Natural killer cell treated with Interleukin-12 subunit alpha and Interleukin-12 subunit beta and Interleukin-15 and Interleukin-18, amount 100 ng/mL, for 72 hours (primary cell): ENCODE measurements at places on chromosomes 1 and 21. TPM values are rescaled to one million over a fixed set of nuclear protein-coding genes. Genes with fewer than 3 reads are reported as not detected.

MX1 gene
- 19.2 TPM for total RNA-seq

NCMAP gene
- not detected for total RNA-seq

OR2T35 gene
- not detected for total RNA-seq

FTCD gene
- not detected for total RNA-seq

- H3K36me3 ChIP-seq = no peaks in the 10 kb centered on the region
- H3K4me3 ChIP-seq = no peak overlapping the region
- H3K4me1 ChIP-seq = no peaks in the 10 kb centered on the region
- no peak overlapping the region for H3K27ac ChIP-seq
Observed at GRCh38 chr1:64006276-64007051, 197.0 kb upstream of the UBE2U start.

DNA sequence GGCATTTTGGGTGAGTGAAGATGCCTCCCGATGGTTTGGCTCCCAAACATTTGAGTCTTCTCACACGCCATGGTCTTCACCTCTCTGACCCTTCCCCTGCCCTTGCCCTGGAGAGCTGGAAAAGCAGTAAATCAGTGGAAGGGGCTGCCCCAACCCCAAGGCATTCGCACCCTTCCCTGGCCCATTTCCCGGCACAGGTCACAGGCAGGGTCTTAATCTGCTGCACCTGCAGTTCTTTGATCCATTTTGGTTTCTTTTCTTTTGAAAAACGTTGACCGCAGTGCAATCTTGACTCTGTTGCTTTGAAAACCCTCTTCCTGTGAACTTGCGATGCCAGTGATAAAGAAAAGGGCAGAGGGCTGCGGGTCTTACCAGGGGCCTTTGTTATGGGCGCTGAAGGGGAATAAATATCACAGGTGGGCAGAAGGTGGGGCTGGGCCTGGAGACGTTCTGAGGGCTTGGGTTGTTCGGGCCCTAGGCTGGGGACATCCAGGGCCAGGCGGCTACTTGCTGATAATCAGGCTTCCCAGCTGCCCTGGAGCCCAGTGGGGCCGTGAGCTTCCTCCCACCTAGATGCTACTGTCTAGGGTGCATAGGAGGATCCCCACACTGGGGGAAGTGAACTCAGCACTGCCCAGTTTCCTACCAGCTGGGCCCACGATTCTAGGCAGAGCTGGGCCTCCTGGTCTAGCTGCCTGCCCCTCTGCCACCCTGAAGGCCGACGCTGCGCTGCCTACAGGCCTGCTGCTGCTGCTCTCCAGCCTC, 38.6 kb upstream of the EPS8L3 start:
- peaks cover 42% of the 10 kb centered on the region for H3K4me1 ChIP-seq
- DNase-seq = no peak
- H3K27me3 ChIP-seq = no peaks in the 10 kb centered on the region
- peak overlapping the region; percentile 66 for H3K4me3 ChIP-seq

GRCh38 chr1:29379443-29380073, 143.2 kb downstream of the PTPRU start:
- H3K4me1 ChIP-seq = no peaks in the 10 kb centered on the region
- no peak overlapping the region for H3K4me3 ChIP-seq
- H3K27ac ChIP-seq = no peak overlapping the region

- no peaks in the 10 kb centered on the region for H3K36me3 ChIP-seq
- H3K27me3 ChIP-seq = peaks cover 5% of the 10 kb centered on the region
- no peaks in the 10 kb centered on the region for H3K4me1 ChIP-seq
- no peak overlapping the region for H3K4me3 ChIP-seq
Observed at GRCh38 chr1:213452501-213452900, 401.5 kb downstream of the RPS6KC1 start.

DNA sequence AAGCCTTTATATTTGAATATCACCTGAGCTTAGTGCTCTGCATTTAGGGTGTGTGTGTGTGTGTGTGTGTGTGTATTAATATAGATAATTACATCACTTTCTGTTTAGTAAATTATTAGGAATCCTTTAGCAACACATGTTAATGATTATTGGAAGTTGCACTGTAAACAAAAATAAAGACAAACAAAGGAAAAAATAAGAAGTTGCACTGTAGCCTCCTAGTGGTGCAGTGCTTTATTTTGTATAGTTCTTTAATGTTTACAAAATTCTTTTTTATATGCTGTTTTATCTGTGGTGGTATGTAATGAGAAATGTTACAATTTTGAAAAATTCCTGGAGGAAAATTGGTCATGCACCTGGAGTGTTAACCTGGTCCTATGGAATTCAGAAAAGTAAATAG, 69.2 kb downstream of the UBE4B start:
- no peaks in the 10 kb centered on the region for H3K27me3 ChIP-seq
- no peak overlapping the region for H3K4me3 ChIP-seq
- no peak for DNase-seq
- no peak overlapping the region for H3K27ac ChIP-seq
- H3K4me1 ChIP-seq = no peaks in the 10 kb centered on the region

DNA sequence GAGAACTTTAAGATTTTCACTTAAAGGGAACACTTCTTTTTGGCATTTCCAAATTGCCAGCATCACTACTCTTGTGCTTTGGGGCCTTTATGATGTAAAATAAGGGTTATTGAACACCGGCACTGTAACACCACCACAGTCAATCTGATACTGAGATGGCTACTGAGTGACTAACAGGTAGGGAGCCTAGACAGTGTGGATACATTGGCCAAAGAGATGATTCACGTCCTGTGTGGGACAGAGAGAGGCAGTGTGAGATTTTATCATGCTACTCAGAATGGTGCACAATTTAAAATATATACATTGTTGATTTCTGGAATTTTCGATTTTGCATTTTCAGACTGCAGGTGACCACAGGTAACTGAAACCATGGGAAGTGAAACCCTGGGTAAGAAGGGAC, 261.6 kb downstream of the SPATA17 start:
- H3K4me3 ChIP-seq = no peak overlapping the region

DNA sequence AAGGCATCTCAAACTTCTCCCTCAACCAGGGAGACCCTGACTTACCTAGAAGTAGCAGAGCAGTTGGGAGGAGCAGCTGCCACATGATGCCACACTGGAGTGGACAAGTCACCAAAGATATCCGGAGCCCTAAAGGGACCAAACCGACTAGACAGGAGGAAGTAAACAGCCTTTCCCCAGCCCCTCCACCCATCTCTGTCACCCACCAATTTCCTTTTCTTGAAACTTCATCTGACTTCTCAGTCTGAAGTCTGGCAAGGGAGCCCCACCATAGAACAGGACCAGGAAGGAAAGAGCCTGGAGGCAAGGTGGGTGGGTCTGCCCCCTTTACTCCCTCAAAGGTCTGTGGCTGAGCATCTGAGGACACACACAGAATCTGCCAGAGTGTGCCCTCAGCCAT, at the start of gene FCGR3A:
Gene FCGR3A, minus strand, starts transcription at position 167 of the 400 bp plus-strand sequence. Its CDS starts 82 bp downstream, at position 85.
- H3K4me3 ChIP-seq = peak within 1 kb of the TSS; percentile 79
- H3K4me1 ChIP-seq = peaks cover 39% of the 10 kb centered on the region
- peak within 1 kb of the TSS; percentile 88 for H3K27ac ChIP-seq
- DNase-seq = peak; percentile 61
- no peaks in the 10 kb centered on the region for H3K36me3 ChIP-seq
- no peaks in the 10 kb centered on the region for H3K27me3 ChIP-seq

DNA sequence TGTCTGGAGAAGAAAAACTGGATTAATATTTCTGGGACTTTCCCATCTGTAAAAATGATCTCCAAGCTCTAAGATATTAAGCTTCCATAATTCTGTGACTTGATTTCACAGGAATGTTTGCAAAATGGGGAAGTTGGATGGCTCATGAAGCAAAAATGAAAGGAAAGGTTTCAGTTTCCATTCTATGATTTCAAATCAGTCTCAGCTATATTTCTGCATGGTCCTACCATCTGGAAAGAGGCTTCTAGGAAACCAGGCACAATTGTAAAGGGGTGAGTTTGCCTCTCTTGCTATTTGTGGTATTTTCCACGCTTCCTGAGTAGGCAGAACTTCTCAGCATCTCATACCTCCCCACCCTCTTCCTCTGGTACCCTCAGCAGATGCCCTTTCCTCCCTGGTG, 22.4 kb upstream of the ACTN2 start:
- peaks cover 29% of the 10 kb centered on the region for H3K27me3 ChIP-seq
- H3K4me3 ChIP-seq = no peak overlapping the region
- H3K27ac ChIP-seq = no peak overlapping the region
- H3K36me3 ChIP-seq = no peaks in the 10 kb centered on the region

GRCh38 chr1:3922201-3922725, 22.2 kb upstream of the C1orf174 start:
- H3K36me3 ChIP-seq = no peaks in the 10 kb centered on the region
- DNase-seq = peak; percentile 39
- H3K4me3 ChIP-seq = no peak overlapping the region
- H3K27ac ChIP-seq = no peak overlapping the region
- H3K27me3 ChIP-seq = peaks cover 5% of the 10 kb centered on the region
- peaks cover 10% of the 10 kb centered on the region for H3K4me1 ChIP-seq

- H3K4me1 ChIP-seq = no peaks in the 10 kb centered on the region
- H3K27me3 ChIP-seq = no peaks in the 10 kb centered on the region
- H3K36me3 ChIP-seq = peaks cover 50% of the 10 kb centered on the region
- DNase-seq = no peak
- H3K27ac ChIP-seq = no peak overlapping the region
Observed at GRCh38 chr1:43666608-43667007, 16.7 kb downstream of the KDM4A start.

DNA sequence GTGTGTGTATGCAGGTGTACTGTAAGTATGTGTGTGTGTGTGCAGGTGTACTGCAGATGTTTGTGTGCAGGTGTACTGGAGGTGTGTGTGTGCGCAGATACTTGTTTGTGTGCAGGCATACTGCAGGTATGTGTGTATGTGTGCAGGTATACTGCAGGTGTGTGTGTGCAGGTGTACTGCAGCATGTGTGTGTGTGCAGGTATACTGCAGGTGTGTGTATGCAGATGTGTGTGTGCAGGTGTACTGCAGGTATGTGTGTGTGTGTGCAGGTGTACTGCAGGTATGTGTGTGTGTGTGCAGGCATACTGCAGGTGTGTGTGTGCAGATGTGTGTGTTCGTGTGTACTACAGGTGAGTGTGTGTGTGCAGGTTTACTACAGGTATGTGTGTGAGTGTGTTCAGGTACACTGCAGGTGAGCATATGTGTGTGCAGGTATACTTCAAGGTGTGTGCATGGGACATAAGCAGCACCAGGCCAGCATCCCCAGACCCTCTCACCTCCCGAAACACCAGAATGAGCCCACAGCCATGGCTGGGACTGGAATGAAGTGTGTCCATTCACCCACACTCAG, 97.5 kb downstream of the DMRTB1 start:
- H3K27me3 ChIP-seq = peaks cover 13% of the 10 kb centered on the region
- no peak overlapping the region for H3K4me3 ChIP-seq
- no peak overlapping the region for H3K27ac ChIP-seq
- peaks cover 23% of the 10 kb centered on the region for H3K4me1 ChIP-seq

DNA sequence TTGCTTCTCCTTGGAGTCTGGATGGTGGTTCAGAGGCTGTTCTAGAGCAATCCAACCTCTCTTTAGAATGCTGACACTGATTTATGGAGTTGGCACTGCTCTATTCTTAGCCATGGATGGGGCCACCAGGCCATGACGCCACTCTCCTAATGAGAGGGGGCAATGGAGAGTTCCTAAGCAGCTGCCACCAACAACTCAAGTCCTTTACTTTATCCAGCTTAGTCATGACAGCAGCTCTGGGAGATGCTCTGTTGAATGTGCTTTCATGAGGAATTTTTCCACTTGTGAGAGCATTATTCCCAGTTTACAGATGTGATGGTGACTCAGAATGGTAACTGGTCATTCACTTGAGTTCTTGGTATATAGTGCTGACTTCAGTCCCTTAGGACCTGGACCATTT, 366.3 kb downstream of the HHAT start:
- H3K4me1 ChIP-seq = peaks cover 15% of the 10 kb centered on the region
- no peak for DNase-seq
- no peak overlapping the region for H3K27ac ChIP-seq
- H3K36me3 ChIP-seq = no peaks in the 10 kb centered on the region

GRCh38 chr1:83593073-83593472, 405.9 kb downstream of the TTLL7 start:
- H3K4me3 ChIP-seq = no peak overlapping the region
- H3K27me3 ChIP-seq = no peaks in the 10 kb centered on the region
- H3K27ac ChIP-seq = no peak overlapping the region

DNA sequence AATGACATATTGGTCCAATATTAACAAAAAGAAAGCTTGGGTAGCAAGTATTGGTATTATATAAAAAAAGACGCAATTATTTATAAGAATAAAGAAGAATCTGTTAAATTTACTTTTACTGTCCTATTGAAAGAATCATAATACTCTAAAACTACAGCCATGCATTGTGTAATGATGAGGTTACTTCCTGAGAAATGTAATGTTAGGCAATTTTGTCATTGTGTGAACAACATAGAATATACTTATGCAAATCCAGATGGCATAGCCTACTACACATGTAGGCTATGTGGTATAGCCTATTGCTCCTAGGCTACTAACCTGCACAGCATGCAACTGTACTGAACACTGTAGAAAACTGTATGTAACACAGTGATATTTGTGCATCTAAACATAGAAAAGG, 121.2 kb upstream of the PTGFR start:
- no peak overlapping the region for H3K27ac ChIP-seq
- DNase-seq = no peak
- no peaks in the 10 kb centered on the region for H3K27me3 ChIP-seq
- H3K36me3 ChIP-seq = no peaks in the 10 kb centered on the region
- no peak overlapping the region for H3K4me3 ChIP-seq
- no peaks in the 10 kb centered on the region for H3K4me1 ChIP-seq

DNA sequence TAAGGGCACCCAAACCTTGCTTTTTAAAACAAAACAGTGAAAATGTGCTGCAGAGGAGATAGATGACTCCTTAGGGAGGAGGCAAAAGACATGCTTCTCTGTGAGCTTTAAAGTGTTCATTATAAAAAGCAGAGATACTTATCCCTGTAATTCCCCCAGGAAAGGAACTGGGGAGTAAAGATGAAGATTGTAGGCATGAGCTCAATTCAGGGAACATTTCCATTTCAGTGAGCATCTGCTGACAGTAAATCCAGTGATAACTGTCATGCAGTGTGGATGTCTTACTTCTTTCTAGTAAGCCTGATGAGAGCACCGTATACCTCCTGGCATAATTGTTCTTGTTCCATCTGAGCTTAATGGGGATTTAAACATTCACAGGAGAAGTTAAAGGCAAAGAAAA, 1296.5 kb downstream of the MRPL39 start:
- no peaks in the 10 kb centered on the region for H3K4me1 ChIP-seq
- no peaks in the 10 kb centered on the region for H3K27me3 ChIP-seq
- no peak for DNase-seq
- no peaks in the 10 kb centered on the region for H3K36me3 ChIP-seq
- no peak overlapping the region for H3K27ac ChIP-seq

GRCh38 chr1:17653728-17654351, 101.3 kb upstream of the ACTL8 start:
- no peaks in the 10 kb centered on the region for H3K4me1 ChIP-seq
- no peak overlapping the region for H3K27ac ChIP-seq
- H3K27me3 ChIP-seq = no peaks in the 10 kb centered on the region
- H3K36me3 ChIP-seq = no peaks in the 10 kb centered on the region
- no peak overlapping the region for H3K4me3 ChIP-seq

- H3K27me3 ChIP-seq = no peaks in the 10 kb centered on the region
- H3K27ac ChIP-seq = no peak overlapping the region
- no peaks in the 10 kb centered on the region for H3K4me1 ChIP-seq
- no peaks in the 10 kb centered on the region for H3K36me3 ChIP-seq
- no peak for DNase-seq
Observed at GRCh38 chr1:169144941-169145626, 38.6 kb downstream of the ATP1B1 start.
